Esophagus mucosa (tissue), 1 donor: ENCODE measurements at places on chromosomes 2 and 18.

GRCh38 chr2:219512524-219513216 is 1.6 kb upstream of the ASIC4 start:
- ATAC-seq = no peak

GRCh38 chr2:8584174-8585066 is 97.4 kb upstream of the ID2 start:
- no peak for ATAC-seq

DNA sequence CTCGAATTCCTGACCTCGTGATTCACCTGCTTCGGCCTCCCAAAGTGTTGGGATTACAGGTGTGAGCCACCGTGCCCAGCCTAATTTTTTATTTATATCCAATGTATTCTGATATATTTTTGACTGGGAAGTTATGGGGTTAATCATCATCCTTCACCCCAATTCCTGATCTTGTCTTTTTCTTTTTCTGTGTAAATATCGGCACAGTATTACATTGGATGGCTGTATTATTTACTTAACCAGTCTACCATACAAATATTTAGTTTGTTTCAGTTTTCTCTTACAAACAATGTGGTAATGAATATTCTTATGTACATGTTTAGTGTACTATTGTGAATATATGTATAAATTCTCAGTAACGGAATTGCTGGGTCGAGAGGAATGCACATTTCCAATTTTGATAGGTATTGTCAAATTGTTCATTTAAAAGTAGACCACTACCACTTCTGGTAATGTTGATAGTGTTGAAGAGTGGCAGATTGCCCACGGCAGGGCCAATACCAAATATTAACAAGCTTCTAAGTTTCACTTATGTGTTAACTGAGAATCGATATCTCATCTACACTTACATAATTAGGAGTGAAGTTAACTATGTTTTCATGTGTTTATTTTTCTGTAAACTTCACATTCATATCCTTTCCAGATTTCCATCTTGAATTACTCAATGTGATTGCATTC is 196.7 kb downstream of the ALPK2 start:
- ATAC-seq = no peak

- no peak for ATAC-seq
These were observed 1748.4 kb upstream of the CELF4 start for GRCh38 chr18:39313992-39314391.

- ATAC-seq = no peak
These were observed 53.9 kb downstream of the KCTD18 start for GRCh38 chr2:200455958-200456421.

DNA sequence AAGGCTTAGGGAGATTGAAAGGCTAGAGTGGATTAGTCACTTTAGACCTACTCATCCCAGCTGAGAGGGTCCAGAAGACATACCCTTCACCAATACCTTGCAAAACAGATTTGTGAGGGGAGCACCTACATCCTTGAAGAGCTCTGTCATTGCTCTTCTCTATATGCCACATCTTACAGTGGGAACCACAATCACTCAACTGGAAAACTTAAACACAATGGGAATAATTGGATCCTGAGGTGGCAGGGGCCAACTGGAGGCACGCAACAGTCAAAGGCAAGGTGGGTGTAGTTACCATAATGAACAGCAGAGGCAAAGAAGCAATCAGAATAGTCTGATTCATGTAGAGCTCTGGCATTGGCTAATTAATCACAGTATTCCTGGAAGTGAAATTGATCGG is 35.4 kb downstream of the PDE1A start:
- no peak for ATAC-seq

GRCh38 chr2:231745303-231746038 is 35.6 kb downstream of the PDE6D start:
- no peak for ATAC-seq
